Stimulated activated CD8-positive, alpha-beta memory T cell treated with anti-CD3 and anti-CD28 coated beads, Interleukin-4, amount 100 ng/mL, for 1 hour (primary cell): ENCODE measurements at places on chromosomes 4 and X.

- DNase-seq: no peak
Observed at GRCh38 chr4:16626945-16627344, 271.5 kb downstream of the LDB2 start.

DNA sequence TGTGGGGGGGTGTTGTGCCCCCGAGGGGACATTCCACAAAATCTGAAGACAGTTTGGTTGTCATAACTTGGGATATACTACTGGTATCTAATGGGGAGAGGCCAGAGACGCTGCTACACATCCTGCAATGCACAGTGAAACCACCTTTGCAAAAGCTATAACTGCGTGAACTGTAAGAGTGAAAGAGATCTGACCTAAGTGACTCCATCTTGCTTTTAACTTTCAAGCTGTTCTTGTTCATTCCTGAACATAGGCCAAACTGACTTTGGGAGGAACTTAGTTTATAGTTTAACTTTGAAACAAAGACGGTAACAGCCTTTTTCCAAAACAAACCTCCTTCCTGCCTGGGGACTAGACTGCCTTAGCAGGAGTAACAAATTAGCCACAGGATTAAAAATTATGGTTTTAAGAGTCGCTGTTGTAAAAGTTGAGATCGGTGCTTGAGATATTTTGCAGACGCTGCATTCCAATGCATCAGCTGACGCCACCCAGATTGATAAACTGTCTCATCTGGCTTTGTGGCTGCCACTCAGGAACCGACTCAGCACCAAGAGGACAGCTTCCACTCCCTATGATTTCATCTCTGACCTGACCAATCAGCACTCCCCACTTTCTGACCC is 70.9 kb downstream of the ATXN3L start:
- no peak for DNase-seq

- DNase-seq: no peak
Observed at GRCh38 chr4:41257906-41258305, 1.2 kb downstream of the UCHL1 start.

DNA sequence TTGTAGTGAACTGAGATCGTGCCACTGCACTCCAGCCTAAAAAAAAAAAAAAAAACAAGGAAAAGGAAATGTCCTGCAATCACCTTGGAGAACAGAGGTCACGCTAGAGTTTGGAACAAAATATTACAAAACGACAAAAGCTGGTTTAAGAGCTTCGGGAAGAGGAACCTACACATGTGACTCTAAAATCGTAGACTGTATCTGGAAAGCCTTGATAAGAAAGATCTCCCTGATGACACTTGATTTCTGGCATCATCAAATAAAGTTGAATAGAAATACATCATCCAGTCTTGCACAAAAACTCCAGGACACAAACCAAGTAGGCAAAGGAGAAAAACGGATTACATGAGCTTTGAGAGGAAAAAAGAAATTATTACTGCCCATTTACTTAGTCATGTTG is 31.1 kb upstream of the DOCK11 start:
- DNase-seq: no peak

DNA sequence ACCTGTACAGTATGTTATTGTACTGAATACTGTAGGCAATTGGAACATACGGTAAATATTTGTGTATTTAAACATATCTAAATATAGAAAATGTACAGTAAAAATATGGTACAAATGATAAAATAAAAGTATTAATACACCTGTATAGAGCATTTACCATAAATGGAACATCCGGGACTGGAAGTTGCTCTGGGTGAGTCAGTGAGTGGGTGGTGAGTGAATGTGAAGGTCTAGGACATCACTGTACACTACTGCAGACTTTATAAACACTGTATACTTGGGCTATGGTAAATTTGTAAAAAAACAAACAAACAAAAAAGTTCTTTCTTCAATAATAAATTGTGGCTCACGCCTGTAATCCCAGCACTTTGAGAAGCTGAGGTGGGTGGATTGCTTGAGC is 52.4 kb upstream of the FHL1 start:
- DNase-seq: no peak

DNA sequence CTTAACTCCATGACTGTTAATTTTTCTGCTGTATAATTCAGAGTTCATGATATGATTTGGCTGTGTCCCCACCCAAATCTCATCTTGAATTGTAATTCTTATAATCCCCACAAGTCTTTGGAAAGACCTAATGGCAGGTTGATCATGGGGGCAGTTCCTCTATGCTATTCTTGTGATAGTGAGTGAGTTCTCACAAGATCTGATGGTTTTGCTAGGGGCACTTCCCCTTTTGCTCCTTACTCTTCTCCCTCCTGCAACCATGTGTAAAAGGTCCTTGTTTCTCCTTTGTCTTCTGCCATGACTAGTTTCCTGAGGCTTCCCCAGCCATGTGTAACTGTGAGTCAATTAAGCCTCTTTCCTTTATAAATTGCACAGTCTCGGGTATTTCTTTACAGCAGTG is 1751.9 kb downstream of the ARAP2 start:
- no peak for DNase-seq

DNA sequence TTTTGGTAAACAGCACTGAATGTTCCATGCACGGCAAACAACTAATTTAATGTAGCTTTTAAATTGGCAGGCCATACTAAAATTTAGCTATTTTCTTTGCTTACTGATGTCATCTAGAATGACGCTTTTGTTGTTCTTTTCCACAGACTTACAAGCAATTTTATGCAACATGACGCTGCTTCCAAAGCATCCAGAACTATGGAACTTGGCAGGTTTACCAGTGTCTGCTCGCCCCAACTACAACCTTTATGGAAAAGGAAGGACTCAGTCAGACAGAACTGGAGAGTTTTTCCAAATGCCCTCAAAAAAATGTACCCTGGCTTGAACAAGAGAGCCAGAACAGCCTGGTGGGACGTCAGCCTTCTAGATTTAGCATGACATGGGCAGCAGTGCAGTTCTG is 58.7 kb downstream of the ANOS1 start:
- no peak for DNase-seq

- no peak for DNase-seq
Observed at GRCh38 chrX:40374486-40374885, 206.3 kb upstream of the ATP6AP2 start.

DNA sequence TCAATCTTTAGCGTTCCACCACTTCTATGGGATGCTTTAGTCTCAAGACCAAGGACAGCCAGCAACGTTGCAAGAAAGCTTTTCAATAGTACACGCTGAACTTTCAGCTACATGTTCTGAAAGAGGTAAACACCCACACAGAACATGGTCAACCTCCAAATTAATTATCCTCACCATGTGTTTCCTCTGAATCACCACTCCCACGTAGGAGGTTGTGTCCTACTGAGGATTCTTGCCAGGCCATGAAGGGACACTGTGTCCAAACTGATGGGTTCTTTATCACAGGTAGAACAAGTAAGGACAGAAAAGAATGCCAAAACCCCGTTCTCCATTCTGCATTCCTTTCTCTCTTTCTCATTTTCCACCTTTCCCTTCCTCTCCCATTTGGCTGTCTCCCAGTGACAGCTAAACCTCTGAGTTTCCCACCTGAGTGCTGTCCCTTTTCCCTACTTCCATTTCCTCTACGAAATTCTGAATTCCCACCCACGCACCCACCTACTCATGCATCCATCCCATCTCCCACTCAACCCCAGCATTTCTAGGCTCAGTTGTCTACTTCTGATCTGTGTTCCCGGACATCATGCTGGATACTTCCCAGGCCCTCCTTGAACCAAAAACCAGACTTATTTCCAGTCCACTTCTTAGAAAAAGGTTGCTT is 29.0 kb upstream of the GPM6B start:
- no peak for DNase-seq

DNA sequence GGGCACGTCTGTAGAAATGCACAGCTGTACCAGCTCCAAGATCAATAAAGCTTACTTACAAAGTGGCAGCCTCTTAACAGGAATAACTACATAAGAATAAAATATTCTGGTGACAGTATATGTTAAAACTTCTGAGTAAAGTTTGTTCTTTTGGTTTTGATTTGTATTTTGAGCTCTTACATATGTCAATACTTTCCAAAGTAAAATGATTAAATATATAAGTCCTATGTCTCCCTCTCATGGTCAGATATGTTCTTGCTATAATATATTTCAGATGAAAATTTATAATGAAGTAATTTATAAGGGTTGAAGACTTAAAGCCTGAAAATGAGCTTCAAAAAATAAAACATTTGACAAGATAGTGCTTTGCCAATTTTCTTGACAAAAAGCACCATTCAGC is 254.4 kb downstream of the NPFFR2 start:
- DNase-seq: no peak

DNA sequence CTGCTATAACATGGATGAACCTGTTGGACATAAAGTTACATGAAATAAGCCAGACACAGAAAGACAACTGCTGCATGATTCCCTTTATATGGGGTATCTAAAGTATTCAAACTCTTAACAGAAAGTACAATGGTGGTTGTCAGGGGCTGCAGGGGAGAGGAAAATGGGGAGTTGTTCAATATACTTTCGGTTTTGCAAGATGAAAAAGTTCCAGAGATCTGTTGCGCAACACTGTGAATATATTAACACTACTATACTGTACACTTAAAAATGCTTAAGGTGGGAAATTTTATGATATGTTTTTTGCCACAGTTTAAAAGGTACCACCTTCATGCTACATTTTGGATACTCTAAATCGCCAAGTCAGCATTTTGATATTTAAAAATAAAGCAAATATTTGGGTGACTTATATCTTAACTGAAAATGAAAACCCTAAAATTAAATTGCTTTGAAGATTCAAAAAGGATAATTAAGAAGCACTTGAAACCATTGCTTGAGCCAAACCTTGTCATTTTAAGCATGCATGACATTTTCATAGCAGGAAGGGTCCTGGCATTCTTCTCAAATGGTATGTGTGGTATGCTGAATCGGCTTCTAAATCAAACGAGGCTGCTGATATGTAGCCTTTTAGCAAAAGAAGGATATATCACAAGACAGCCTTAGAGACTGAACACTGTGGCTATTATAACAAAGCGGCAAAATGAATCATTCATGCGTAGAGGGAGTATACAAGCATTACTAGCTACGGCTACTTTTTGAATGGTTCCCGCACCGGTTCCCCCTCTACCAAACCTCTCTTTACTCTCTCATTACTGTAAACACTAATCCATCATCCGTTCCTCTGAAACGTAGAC is 607.1 kb upstream of the DIPK2B start:
- no peak for DNase-seq

DNA sequence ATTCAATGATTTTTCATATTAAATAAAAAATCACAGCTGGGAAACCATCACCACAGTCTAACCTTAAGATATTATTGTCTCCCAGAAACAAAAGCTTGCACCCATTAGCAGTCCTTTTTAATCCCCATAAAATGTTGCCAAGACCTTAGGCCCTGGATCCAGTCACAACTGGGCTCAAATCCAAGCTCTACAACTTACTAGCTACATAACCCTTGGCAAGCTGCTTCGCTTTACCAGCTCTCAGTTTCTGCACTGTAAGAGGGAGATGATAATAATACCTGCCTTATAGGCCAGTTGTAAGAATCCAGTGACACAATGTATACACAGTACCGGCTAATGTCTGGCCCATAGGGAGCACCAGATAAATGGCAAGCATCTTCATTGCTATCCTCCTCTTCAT is 400.9 kb upstream of the FGF13 start:
- no peak for DNase-seq

- no peak for DNase-seq
Observed at GRCh38 chr4:24932515-24933225, 19.8 kb upstream of the CCDC149 start.

GRCh38 chr4:69120870-69121269 is 24.6 kb downstream of the UGT2B7 start:
- no peak for DNase-seq

DNA sequence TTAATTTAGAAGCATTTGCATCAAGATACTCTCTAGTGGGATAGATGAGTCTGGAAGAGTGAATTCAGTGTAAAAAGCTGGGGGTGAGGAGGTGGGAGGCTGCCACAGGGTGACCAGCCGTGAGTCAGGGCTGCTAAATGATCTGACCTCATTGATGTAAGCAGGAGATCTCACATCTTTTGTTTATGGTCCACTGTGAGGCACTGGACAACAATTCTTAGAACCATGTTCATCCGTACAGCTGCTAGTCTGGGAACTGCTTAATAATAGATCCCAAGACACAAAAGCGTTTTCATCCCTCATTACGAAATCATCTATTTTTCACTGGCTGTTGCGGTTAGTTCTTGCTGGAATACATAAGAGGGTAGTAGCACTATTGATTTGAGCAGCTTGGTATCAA is 14.1 kb downstream of the KLF3 start:
- DNase-seq: no peak

DNA sequence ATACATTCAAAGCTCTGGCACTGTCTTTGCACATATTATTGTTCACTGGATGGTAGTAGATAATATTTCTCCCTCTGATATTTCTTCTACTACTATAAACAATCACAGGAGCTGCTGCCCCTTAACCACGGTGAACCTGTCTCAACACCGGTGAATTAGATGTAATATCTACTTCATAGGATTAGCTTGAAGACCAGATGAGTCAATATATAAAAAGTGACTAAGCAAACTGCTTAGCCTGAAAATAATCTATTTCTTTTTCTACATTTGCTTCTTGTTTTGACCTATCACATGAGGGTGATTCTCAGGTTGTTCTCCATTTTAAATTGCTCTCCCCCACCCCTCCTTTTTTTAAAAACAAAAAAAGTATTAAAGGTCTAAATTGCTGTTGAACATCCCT is 645.5 kb downstream of the ANKRD50 start:
- no peak for DNase-seq

DNA sequence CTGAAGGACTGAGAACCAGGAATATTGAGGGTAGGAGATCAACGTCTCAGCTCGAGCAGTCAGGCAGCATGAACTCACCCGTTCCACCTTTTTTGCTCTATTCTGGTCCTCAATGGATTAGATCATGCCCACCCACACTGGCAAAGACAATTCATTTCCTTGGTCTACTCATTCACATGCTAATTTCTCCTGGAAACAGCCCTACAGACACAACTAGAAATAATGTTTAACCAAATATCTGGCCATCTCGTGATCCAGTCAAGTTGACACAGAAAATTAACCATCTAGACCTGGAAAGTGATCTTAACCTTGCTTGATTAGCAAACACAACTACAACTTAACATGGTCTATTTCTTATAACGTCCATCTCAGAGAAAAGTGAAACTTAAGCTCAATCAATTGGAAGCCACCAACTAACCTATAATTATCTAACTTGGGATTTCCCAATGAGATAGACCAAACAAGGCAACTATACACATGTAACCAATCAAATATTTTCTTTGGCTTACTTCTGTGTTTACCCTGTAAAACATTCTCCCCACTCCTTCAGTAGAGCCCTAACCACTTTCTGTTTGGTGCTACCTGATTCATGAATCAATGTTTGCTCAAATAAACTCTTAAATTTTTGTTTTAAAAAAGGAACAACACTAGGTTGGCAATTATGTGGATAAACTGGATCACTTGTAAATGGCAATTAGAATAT is 69.7 kb upstream of the MAMLD1 start:
- DNase-seq: no peak
